ENCODE measurements at places on chromosomes 16 and 17.

DNA sequence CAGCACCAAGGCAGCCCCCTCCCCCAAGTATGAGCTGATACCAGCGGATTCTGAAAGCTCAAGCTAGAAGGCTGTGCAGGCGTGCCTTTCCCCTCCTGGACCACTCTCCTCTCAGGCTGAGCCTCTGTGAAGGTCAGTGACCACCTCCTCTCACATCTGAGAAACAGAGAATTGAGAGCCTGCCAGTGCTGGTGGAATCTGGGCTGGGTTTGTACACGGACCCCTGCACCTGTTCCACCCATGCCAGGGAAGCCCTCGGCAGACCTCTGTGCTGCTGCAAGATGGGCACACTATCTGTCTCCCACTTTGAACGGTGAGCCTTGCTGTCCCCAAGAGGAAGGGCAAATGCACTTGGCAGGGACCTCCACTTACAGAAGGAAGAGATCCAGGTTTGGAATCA is 54.7 kb upstream of the SDK2 start:
- DNase-seq: no peak

GRCh38 chr16:83717814-83718213 is 90.0 kb upstream of the HSBP1 start:
- DNase-seq: no peak

DNA sequence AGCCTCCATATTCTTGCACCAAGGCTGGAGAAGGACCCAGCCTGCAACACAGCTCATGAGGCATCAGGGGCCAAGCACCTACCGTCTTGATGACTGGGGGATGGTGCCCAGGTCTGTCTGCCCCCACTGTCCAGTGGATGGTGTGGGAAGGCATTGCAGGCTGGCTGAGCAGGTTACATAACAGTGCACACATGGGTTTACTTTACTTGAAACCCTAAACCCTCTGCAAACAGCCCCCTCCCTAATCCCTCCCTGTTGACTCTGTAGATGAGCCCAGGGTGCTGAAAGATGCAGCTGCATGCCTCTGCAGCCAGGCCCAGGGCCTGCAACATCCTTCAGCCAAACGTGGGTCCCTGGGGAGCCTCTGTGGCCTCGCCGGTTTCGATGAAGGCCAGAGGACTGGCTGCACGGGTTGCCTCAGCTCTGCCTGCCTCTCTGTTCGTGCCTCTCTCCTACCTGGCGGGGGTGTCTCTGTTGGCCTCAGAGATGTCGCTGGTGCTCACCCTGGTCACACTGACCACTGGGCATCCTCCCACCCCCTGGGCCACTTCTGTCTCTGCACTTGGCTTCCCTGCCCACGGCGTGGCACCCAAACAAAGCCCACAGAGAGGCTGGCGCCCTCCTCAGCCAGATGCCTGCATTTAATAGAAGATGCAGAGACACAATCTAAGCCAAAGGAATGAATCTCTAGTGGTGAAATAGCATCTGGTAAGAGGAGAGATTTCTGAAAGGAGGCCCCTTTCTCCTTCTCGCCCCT is 95.1 kb downstream of the METRNL start:
- no peak for DNase-seq

- no peak for DNase-seq
Observed at GRCh38 chr16:89422527-89422904, 67.8 kb downstream of the ANKRD11 start.

GRCh38 chr17:49401971-49402611 is 12.6 kb downstream of the PHB1 start:
- no peak for DNase-seq

DNA sequence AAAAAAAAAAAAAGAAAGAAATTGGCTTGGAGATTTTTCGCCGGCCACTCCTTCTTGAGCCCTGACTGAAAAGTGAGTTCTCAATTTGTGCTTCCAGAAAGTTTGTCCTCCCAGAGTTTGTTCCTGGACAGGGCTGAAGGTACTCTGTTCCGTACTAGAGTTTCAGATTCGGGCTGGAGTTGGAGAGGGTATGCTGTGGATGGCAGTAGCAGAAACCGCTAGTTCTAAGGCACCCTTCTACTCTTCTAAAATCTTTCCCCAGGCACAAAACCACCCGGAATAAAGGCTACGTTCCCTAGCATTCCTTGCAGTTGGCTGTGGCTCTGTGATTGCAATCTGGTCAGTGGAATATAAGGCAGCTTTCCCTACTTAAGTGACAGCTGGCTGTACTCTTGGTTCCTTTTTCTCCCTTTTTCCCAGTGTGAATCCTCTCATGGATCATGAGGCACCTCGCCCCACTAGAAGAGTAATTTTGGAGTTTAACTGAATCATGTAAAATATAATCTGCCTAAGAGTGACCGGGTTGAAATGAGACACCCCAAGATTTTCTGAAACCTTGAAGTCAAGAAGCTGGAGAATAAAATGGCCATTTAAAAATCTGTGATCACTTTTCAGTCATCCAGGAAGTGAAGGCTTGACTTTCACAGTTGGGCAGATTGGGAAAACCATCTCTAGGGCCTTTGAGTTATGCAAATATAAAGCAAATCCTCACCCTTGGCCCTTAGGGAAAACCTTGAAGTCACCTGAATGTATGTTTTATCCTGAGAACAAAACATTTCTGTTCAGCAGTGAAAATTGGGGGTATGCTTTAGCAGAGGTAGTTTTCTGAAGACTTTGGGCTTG is 901 bp upstream of the HEATR6 start:
- DNase-seq: no peak

DNA sequence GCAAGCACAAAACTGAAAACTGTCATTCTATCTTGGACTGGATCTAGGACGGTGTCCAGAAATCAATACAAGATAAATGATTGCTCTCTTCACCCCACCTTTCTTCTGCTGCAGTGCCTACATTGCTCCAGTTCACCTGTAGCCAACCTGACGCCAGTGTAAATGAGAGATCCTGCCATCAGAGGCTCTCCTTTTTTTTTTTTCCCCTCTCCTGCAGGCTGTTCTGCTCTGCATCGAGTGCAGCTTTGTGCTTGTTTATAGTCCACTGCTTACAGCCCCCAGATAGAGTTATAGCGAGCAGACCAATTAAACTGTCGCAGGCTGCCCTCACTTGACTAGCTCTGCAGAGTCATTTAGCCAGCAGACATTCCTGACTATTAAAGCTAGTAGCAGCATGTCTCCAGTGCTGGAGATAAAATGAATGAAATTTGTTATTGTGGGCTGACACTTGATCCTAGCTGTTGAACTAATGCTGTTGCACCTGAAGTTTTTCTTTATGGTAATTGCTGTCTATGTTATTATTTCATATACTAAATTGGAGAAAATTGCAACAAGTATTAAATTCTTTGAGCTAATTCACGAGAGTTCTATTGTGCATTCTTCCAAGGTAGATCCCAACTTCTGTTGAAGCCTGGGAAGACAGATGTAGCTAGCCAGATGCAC is 257.1 kb downstream of the FTO start:
- DNase-seq: no peak

All from stimulated activated CD8-positive, alpha-beta memory T cell treated with anti-CD3 and anti-CD28 coated beads, Interleukin-15, amount 100 ng/mL, for 4 hours (primary cell).